ENCODE measurements at places on chromosomes 2 and 18.
A peak's percentile ranks its signal among the peaks of the same experiment; 100 is the strongest.

GRCh38 chr18:3671176-3671575 lies 221.2 kb downstream of the TGIF1 start:
- peak; percentile 75 for DNase-seq

DNA sequence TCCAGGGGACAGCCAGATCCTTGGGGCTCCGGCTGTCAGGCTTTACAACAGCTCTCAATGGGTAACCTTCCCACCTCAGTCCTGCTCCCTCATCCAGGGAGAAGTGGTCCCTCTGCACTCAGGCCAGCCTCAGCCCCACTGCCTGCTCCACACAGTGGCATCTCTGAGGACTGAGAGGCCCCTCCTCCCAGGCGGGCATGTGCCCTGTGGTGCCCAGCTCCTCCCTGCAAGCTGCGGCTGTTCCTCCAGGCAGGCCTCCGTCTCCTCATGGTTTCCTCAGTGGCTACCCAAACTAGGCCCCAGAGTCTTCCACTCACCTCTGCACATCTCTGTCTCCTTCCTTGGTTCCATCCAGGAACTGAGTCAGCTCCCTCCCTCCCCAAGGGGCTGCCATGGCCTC lies 81.7 kb upstream of the TMEM200C start:
- DNase-seq: no peak

GRCh38 chr2:200687922-200688920 lies 102.4 kb downstream of the AOX1 start:
- DNase-seq: no peak

GRCh38 chr2:21693081-21693480 lies 569.3 kb downstream of the TDRD15 start:
- DNase-seq: no peak

DNA sequence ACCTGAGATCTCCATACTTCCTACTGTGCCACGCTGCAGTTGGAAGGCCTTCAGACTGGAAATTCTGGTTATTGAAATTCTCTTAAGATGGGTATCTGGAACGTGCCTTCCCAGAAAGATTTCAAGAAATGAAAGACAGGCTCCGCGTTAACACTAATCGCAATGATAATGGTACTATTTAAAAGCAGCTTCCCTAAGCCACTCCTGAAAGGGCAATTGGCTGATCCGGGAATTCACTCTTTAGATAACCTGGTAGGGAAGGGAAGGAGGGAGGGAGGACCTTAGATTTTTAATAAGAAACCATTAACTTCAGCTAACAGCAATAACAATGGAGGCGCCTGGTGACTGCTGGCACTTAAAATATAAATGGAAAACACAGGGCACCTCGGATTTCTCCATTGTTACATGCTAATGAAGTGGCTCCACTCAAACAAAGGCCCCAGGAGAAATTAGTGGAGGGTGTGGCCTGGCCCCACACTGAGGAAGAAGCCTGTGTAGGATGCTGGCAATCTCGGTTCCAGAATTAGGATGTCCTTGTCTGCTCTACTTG lies 22.5 kb upstream of the MTA3 start:
- no peak for DNase-seq

DNA sequence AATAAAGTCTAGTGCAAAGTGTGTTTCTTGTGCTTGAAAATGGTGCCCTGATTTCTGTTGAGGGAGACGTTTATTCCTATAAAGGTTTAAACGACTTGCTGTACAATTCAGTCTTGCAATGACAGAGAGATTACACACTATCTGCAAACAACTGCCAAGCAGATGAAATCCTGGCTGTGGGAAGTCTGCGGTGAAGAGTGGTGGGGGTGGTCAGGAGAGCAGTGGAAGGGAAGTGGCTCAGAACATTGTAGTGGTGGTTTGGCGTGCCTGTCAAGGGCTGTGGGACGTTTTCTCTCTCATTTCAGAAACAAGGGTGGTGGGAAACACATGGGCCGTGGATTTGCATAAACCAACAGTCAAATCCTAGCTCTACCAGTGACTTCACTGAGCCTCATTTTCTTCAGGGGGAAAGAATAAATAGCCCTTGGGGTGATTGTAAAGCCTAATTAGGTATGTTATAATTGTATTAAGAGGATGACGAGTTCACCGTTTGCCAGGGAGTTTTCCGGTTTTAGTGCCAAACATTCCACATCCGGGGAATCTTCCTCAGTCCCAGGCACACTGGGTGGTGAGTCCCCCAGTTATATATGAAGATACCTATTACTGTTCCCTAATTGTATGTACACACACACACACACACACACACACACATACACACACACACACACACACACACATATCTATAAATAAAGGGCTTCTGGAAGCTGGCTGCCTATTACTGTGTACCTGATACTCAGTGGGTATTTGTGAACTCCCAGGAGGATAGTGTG lies 115.0 kb downstream of the SPTBN1 start:
- no peak for DNase-seq
